Bronchial epithelial cell (primary cell): ENCODE measurements at places on chromosomes 12 and 14.

- DNase-seq: peak; percentile 66
These were observed 8.8 kb downstream of the SMOC1 start for GRCh38 chr14:69887740-69888657.

- DNase-seq: peak; percentile 78
These were observed 2.2 kb downstream of the L3HYPDH start for GRCh38 chr14:59481871-59482540.

DNA sequence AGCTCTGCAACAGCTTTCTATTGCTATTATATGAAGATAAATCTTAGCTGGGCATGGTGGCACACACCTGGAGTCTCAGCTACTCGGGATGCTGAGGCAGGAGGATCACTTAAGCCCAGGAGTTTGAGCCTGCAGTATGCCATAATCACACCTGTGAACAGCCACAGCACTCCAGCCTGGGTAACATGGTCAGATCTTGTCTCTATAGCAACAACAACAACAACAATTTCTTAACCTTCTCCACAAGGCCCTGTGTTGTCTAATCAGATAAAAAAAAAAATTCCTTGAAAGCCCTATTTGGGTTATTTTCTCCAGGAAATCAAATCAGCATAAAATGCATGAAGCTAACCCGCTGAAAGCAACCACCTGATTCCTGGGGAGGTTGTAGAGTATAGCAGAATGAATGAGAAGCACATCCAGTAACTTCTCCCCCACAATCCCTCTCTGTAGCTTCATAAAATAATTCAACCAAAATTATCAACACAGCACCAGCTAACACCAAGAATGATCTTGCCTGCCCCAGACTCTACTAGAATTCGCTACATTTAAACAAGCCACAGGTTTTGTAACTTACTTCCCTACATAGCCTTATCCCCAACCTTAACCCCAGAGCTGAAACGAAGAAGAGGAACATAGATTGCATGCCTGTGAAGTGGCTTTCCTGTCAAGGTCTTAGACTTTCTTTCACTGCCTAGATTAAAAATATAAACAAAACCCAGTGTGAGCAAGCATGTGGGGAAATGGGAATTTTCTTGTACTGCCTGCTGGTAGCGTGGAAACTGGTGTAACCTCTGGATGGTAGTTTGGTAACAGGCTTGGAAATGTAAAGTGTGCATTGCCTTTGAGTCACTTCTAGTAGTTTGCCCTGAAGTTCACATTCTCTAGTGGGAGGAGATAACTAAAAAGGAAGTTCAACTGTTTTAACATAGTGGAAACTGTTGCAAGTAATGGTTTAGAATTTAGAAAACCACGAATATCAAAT lies 6.0 kb upstream of the STK38L start:
- peak; percentile 20 for DNase-seq

DNA sequence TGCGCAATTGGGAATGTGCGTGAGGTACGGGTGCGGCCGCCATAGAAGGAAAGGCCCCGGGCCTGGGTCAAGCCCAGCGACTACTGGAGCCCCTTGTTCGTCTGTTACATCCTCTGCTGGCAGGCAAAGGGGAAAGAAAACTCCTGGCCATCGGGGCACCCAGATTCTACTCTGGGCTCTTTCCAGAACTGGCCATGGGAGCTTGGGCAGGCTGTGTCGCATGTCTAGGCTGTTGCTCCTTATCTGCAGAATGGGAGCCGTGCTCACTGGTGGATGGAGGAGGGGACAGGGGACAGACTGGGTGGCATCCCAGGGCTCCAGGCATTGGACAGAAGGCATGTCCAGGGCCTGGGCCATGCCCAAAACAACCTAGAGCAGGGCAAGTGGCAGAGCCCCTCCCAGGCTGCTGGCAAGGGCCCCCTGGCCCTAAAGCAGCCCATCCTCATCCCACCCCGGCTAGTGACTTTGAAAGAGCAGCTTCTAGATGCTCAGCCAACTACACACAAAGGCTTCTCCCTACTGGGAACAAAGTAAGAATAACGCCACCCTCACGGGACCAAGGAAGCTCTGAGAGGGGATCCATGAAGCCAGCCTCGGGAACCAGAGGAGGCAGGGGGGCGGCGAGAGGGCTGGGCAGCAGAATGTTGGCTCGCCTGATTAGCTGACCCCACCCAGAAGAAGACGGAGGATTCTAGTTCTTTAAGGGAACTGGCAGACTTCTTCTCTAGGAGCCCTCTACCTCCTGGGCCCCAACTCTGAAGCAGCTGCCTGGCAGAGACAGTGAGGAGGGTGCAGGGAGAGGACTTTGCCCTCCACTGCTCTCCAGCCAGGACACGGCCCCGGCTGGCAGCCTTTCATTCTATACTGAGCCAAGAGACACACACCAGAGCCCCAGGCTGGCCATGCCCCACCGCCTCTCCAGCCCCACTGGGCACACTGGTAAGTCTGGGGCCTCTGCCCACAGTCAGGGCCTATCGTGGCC lies 96.8 kb downstream of the SINHCAF start:
- DNase-seq: no peak

DNA sequence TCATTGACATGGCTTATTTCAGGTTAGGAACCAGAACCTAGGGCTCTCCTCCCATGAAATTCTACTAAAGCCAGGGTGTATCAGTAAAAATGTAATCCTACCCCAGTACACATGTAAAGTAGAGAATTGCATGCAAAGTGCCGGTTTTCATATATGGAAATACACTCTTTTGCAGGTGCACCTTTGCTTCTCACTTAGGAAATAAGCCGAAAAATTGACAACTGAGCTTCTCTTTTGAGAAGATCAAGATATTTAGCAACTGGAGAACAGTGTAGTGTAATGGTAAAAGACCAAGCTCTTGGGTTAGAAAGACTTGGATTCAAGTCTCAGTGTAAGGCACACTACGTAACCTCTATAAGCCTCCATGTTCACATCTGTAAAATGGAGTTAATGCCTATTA lies 82.4 kb downstream of the SLC38A6 start:
- no peak for DNase-seq

- no peak for DNase-seq
These were observed 10.2 kb upstream of the MEG3 start for GRCh38 chr14:100815478-100816285.

- DNase-seq: no peak
These were observed 76.8 kb downstream of the HMGA2 start for GRCh38 chr12:65900912-65901672.

DNA sequence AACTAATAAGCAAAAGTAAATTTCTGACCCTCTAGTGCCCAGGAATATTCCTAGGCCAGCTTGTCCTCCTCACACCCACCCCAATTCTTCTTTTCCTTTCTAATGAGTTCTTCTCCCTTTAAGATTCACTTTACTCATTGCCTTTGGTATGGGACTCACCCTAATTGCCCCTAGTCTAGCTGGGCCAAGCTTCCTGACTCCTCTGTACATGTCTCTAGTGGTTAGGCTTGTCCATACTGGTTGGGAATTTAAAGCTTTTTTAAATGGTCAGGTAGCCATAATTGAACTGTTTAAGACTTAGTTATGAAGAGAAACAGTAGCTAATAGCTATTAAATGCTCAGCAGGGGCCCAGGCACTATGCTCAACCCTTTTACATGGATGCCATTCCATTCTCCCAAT lies 248.2 kb downstream of the C12orf42 start:
- DNase-seq: peak; percentile 90

GRCh38 chr12:11725686-11726085 lies 76.2 kb downstream of the ETV6 start:
- DNase-seq: no peak

DNA sequence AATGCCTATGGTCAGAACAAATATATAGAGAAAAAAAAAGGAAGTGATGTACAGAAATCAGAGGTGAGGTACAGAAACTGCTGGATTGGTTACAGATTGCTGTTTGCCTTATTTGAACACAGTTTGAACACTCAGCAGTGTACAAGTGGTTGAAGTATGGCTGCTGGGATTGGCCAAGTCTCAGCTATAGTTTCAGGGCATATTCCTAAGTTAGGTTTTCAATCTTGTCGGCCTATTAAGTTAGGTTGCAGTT lies 146.4 kb downstream of the LLPH start:
- DNase-seq: no peak

DNA sequence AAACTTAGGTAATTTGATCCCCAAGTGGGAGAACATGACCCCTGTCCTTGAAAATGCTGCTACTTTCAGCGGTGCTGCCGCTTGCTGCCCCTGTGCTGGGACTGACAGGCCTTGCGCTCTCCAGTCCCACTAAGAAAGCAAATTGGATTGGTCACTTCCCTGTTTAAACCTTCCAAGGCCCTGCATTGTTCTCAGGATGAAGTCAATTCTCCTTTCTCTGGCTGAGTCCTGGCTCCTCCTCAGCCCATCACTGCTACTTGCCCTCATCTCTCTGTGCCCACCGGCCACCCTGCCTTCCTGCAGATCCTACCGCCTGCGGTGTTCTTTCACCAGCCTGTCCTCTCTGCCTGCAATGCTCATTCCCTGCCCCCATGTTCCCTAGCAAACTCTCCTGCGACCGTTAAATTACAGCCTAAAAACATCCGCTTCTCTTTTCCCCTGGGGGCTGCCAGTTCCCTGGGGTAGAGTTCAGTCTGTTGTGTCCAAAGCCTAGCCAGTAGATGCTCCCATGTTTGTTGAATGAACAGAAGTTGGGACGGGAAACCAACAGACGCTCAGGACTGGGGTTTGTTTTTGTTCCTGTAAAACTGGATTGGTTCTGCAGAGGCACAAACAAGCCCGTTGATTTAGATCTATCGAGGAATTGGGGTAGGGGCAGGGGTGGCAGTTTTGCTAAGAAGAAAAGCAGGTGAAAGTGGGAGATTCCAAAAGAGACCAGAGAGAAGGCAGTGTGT lies 127.3 kb upstream of the HIF1A start:
- DNase-seq: no peak

DNA sequence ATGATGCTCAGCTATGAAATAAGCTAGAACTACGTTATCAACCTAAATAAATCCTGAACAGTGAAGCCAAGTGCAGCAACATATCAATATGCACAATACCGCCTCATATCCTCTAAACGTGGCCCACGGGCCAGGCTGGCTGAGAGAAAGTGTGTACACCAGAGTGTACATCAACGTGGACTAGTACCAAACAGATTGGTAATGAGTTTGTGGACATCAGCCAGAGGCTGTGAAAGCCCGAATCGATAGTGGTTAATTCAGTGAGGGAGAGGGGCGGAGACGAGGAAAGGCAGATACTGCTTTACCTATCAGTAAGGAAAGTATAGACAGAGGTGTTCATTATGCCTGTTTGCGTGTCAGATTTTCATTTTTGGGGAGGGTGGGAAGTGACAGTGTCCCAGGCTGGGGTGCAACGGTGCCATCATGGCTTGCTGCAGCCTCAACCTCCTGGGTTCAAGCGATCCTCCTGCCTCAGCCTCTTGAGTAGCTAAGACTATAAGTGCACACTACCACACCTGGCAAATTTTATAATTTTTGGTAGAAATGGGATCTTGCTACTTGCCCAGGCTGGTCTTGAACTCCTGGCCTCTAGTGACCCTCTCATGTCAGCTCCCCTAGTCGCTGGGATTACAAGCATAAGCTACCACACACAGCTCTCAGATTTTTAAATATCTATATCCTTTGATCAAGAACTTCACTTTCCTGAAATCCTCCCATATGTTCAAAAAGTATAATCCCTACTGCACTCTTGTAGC lies 50.1 kb downstream of the ANAPC7 start:
- DNase-seq: no peak

- DNase-seq: peak; percentile 3
These were observed 750 bp upstream of the DBX2 start for GRCh38 chr12:45051572-45052125.

GRCh38 chr12:45681465-45681864 lies 48.0 kb upstream of the ARID2 start:
- DNase-seq: peak; percentile 67

DNA sequence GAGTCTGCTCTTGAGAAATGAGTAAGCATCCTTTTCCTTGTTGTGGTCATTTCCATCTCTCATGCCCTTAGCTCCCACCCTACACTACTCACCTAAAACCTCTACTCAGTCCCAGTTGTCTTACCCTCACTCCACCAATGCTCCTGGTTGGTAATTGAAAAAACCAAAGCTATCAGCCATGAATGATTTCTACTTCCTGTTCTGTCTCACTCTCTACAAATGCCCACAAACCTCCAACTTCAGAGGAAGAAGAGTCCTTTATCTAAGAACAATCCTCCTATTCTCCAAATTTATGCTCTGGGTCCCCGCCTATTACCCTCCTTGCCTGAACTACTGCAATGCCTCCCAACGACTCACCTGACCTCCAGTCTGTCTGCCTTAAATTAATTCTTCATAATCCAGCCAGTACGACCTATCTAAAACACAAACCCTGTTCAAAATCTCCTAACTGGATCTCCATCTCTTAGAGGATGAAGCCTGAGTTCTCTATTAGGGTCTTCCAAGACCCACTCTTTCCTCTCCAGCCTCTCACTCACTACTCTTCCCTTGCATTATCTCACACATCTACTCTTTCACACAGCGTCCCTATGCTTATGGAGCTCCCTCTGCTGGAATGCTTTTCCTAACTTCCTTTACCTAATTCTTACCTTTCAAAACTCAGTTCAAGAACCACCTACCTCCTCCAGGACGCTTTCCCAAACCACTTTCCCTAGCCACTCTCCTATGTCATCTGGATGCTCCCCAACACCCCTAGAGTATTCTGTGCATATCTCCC lies 2.2 kb downstream of the DHRS1 start:
- peak; percentile 72 for DNase-seq

DNA sequence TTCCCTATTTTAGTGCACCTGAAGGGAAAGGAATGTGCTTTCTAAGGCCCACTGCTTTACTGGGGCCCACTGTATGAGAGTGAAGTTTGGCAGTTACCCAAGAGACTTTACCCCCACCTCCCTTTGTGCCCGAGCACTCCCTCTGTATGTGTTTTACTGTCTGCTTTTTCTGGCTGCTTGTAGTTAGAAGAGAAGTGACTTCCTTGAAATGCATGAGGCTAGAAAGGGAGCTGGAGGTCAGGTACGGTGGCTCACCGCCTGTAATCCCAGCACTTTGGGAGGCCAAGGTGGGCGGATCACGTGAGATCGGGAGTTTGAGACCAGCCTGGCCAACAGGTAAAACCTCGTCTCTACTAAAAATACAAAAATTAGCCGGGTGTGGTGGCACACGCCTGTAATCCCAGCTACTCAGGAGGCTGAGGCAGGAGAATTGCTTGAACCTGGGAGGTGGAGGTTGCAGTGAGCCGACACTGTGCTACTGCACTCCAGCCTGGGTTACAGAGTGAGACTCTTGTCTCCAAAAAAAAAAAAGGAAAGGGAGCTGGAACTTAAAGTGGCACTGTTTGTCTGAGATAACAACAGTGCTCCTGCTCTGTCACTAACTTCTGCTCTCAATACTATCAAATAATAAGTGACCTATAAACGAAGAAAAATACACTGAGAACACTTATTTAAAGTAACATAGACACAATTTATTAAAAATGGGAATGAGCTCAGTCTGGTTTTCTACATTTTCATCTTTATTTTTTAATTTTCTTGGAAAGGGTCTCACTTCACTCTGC lies 5.8 kb downstream of the TRIP11 start:
- no peak for DNase-seq
